ENCODE measurements at places on chromosomes 4 and X.

DNA sequence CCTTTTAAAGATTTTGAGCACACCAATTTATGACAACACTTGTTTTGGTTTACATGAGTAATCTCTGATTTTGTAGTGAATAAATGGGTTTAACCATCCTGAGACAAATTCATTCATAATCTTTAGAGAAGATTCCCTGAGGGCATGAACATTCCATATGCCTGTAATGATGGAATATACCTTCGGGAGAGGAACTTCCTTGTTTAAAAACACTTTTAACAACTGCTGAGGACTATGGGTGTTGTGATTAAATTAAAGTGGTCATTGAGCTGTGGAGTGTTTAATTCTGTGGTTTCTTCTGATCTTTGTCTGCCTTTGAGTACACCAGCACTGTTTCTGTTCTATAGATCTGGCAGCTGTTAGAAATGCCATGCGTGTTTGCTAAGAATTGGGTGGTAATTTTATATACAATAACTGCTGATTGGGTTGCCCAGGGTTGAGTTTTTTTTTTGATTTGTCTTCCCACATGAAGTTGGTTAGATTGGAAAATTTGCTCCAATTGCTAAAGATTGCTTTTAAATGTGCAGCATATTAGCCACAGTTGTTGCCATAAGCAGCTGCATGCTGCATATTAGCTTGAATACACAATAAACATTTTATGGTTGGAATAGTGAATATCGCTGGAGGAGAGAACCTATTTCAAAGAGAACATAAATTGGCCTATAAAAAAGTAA is 86.8 kb downstream of the DCLK2 start:
- no peak for DNase-seq

DNA sequence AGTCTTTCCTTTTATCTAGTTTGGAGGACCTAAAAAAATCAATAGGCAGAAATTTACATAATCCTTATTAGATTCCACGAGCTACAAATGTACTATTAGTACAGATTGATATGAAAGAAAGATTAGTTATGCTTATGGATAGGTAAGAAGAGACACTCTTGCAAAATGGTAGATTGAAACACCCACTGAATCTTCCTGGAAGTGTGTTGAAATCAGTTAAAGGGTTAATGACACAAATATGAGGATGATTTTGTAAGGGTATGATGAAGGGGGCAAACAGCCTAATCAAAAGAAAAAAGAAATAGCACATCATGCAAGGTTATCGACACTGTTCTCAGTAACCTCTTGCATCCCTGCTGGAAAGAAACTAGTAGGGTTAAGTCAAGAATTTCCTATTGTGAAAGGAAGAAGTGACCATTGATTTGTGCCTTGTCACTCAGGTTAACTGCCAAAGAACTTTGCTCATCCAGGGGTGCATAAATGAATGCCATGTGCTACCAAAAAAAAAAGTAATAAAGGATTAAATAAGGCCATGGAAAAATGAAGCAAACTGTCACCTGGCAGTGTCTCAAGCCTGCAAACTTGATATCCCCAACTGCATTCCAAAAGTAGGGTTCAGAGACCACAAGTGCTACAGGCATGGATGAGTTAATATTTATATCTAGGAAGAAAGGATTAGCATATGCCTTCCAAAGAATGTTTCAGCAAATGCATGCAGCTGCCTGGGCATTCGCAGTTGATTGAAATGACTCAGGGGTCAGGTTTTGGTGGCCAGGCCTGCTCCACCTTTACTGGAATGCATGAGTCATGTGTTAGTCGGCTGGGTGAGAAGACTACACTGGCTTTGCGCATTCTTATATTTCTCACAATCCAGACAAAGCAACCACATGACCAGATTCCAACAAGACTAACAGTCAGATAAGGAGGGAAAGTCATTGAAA is 78.3 kb upstream of the ATXN3L start:
- no peak for DNase-seq

DNA sequence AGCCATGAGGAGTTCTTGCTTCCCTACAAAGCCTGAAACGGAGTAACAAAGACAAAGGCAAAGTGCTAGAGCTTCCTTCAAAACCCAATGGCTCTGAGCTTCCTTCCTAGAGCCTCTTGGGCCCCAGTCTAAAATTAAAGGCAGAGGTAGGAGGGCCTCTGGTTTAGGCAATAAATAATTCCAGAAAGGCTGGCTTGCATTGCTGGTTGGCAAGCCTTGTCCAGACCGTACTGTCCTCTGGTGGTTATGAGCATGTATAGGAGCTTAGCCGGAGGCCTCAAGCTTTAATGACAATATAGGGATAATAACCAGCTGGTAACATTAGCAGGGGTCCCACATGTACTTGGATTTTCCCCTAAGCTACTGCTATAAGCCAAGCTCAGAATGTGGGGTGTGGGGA is 237.3 kb downstream of the AR start:
- DNase-seq = no peak

DNA sequence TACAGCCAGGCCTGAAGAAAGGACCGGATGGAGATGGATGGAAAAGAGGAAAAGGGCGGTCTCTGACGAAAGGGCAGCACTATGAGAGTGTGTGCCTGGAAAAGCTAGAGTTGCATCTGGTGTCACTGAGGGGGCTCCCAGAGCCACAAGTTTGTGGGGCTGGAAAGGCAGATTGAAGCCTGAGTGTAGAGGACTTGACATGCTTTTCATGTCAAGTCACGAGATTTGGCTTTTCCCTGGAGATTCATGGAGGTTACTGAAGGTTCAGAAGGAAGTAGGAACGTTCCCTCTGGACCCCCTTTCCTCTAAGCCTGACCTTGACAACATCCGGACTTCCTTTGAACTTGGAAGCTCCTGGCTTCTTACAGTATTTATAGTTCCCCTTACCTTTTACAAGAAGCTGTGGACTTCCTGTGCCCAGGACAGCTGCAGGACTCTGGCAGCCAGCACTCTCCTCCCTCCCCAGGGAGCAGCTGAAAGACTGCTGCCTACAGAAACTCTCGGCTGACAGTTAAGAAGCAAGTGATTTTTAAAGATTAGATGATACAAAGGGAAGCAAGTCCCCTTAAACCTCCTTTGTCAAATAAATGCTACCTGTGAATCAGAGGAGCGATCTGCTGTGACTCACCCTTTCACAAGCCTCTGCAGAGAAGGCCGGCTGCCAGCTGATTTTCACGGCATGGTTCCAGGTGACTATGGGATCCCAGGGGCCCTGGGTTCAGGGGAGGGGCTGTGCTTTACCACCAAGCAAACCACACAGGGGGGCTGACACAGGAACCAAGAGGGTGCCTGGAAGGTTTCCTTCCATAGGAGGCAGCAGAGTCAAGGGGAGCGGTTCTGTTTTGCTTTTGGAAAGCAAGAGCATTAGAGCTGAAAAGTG is 72.9 kb upstream of the STIM2 start:
- DNase-seq = no peak

GRCh38 chr4:112280386-112281056 is 5.2 kb downstream of the TIFA start:
- no peak for DNase-seq

DNA sequence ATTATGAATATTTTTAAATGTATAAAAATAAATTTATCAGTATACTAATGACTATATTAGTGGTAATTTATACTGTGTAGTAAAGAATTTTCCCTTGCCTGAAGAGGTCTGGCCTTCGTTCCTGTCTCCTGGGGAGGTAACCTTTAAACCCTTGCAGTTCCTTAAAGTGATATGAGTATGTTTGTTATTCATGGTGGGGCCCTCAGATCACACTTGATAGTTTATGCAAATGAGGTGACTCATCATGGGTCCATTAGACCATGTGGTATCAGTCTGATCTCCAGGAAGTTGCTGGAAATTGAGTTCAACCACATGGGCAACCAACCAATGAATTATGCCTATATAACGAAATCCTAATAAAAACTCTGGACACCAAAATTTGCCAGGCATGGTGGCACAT is 904.1 kb downstream of the RPA4 start:
- no peak for DNase-seq

- DNase-seq = no peak
These were observed 103.1 kb upstream of the NKX1-1 start for GRCh38 chr4:1509366-1509765.

DNA sequence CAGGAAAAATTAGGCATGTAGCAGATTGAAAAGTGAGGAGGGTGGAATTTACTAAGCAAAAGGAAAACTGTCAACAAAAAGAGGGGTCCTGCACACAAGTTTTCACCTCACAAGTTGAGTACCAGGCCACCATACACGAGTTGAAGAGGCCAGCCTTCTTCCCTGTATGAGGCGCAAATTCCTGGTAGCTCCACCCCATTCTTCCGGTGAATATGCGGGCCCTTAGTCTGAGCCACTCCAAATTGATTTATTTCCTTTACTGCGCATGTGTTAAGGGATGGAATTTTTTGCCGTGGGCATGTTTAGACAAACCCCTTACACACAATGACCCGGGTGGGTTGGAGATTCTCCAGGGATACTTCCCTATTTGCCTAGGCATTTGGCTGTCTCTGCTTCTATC is 942.1 kb upstream of the GRIA3 start:
- no peak for DNase-seq

DNA sequence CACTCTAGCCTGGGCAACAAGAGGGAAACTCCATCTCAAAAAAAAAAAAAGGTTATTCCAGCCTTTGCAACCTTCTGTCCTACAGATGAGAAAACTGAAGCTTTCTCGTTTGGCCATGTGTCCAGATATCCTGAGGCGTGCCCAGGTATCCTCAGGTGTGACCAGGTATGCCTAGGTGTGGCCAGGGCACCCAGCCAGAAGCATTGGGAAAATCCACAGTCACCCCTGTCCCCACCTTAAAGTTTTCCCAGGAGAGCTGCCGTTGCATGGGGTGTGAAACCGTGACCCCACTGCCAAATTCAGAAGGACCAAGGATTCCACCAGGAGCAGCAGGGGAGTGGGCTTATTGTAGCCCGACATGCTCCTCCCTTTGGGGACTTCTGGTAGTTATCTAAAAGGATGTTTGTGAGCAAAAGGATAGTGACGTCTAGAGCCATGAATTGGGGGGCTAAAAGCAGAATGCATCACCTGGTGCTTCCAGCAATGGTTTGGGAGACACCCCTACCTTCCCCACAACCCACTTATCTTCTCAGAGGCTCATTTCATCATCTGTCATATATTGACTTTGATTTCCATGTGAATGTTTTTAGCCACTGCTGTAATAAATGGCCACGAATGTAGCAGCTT is 4.0 kb upstream of the DHRSX start:
- DNase-seq = no peak

DNA sequence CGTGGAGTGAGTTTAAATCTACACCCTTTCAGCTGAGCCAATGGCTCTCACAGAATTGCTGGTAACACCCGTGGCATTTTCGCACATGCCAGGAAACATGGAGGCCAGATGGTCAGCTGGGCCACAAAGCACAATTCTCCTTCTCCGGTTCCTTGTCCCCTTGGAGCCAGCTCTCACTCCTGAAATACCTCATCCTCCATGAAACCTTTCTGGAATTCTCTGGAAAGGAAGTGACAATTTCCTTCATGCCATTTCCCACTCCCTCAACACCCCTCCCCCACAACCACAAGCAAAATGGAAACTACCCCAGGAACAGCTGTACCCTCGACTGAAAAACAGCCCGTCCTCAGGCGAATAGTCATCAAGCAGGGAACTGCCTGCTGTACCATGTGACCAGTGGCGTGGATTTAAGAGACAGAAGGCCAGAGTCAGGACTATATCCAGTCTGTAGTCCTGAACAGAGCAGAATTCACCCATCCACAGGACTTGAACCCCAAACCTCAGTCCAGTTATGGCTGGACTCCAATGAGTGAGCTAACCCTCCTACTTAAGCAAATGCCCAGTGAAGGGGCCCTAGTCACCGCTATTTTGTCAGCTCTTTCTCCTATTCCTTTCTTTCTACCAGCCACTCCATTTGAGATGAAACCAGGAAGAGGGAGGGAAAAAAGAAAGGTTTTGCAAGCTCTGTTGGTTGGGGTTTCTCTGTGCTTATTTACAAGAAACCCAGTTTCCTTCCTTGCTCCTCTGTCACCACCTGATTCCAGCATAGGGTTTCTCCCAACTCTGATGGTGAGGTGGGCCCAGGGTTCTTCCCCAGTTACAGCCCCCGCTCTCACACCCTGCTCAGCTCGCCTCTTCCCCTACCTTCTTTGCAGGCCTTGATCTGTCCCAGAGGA is 24.5 kb downstream of the ELF4 start:
- peak; percentile 61 for DNase-seq

DNA sequence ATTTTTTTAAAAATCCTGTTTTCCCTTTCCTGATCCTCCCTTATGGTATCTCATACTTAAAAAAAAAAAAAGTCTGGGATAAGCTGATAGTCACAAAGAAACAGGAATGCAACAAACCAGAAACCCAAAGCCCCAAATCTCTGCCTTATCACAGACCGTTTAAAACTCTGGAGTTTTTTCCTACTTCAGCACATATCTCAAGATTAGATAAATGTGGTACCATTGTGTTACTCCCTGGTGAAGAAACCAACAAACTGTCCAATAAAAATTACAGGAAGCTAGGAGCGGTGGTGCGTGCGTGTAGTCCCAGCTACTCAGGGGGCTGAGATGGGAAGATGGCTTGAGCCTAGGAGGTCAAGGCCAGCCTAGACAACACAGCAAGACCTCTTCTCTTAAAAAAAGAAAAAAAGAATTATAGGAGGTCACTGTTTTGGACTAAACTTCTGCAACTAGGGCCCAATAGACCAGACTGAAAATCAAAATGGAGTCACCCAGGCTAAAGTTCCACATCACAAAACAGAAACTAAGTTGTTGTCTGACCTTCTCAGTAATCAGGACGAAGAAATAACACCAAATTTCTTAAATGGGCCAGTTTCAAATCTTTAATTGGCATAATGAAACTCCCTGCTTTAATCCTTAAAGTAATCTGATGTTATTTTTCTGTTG is 51.9 kb downstream of the RBM47 start:
- no peak for DNase-seq

DNA sequence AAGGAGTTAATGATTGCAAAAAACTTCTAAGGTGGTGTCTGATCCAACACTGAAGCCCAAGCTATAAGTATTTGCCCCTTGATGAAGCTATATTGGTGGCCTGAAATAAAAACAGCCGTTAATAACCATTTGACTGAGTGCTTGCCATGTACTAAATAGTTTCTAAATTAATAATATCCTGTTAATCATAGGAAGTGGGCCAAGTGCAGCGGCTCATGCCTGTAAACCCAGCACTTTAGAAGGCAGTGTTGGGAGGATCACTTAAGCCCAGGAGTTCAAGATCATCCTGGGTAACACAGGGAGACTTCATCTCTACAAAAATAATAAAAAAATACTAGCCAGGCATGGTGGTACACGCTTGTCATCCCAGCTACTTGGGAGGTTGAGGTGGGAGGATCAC is 8.3 kb downstream of the NDP start:
- DNase-seq = no peak

DNA sequence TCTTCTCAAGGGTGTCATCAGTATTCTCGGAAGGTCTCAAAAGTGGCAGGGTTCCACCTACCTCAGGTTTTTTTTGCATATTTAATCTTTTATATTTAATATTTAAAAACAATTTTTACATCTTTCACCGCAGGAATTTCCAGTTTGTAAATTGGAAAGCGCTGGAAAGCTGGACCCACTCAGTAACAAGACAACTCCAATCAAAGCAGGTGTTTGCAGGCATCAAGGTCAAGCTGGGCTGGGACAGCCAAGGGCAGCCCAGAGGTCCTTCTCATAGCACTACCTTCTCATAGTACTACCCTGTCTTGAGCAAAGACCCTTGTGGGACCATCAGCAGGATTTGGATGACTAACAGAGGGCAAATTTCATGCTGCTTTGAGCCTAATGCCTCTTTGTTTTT is 160.1 kb downstream of the TET2 start:
- no peak for DNase-seq
